ENCODE measurements at places on chromosomes 2 and 18. TPM values are rescaled to one million over a fixed set of nuclear protein-coding genes. Genes with fewer than 3 reads are reported as not detected.

The CPLX4 gene
- not detected for total RNA-seq

The CTAGE1 gene
- not detected for total RNA-seq

The TAF1B gene
- 26.2 TPM for total RNA-seq

The EPHA4 gene
- total RNA-seq, result 1.2 TPM

The ACTG2 gene
- total RNA-seq, result not detected

The CHRND gene
- not detected for total RNA-seq

The AMER3 gene
- not detected for total RNA-seq

The RTP5 gene
- not detected for total RNA-seq

The ANKRD36B gene
- 3.9 TPM for total RNA-seq

The NBAS gene
- 13.9 TPM for total RNA-seq

The ITPRIPL1 gene
- not detected for total RNA-seq

Data from A549 treated with GW870086 at 1 μM for 4 hours (cell line).